ENCODE measurements at places on chromosomes 7 and 10.

DNA sequence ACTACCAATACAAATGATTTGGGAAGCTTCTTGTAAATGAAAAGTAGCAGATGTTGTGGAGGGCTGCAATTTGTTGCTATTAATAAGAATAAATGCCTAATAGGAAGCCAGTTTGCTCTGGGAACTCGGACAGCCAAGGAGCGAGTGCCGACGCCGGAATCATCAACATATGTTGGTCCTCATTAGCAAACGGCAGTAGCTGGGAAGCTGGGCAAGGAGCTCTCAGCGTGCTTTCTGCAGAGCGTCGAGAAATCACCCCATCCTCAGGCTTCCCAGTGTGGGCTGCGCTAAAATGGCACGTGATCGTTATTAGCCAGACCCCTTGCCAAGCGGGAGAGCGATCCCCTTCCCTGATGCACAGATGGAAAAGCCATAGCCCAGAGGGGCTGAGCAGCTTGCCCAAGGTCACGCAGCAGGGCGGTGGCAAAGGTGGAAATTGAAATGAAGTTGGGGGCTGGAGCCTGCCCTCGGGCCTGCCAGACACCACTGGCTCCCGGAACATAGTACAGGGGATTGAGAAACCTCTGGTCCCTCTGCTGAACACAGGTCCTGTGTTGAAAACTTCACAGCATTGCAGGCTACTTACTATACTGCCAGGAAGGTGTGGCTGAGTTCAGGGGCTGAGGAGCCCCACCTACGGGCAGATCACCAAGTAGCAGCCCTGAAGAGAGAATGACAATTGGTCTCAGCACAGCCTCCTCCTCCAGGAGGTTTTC lies 326.9 kb downstream of the PLXNA4 start:
- DNase-seq = no peak

DNA sequence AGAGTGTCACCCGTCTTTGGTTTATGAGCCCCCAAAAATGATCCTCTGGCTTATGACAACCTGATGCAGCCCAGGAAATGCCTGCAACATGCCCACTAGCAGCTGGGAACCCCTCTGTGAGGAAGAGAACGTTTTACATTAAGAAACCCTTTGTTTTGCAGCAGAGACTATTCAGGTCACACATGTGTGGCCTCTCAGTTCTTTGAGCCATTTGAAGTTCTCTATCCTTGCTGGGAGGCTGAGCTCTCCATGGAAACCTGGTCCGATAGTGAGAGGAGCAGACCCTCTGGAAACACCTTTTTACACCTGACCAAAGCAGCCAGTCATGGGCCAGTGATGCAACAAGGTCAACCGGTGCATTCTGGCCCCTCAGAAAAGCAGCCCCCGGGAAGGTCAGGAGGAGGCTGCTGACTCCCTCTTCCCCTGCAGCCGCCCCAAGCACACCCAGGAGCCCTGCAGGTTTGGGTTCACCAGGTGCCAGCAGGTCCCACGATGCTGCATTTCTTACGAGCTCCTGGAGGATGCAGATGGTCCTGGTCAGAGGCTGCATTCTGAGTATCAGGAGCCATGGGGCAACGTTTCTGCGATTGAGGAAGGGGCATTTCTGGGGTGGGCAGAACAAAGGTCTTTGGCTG lies 134.3 kb downstream of the ZMYND11 start:
- DNase-seq = no peak

DNA sequence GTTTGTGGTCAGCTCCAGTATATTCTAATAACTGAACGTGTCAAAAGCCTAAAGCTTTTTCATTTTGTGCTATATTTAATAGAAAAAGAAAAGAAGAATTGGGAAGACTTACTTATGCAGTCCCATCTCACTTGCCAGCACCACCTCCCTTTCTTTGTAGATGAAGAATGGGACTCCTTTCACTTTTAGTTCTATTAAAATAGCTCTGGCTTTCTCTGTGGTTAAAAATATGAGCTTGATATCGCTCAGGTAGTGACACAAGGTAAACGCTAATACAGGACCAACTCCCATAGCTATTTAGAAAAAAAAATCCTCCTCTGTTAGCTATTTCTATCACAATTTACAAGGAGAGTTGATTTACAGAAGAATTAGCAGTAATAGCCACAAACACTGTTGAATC lies 176.8 kb downstream of the PDE1C start:
- no peak for DNase-seq

DNA sequence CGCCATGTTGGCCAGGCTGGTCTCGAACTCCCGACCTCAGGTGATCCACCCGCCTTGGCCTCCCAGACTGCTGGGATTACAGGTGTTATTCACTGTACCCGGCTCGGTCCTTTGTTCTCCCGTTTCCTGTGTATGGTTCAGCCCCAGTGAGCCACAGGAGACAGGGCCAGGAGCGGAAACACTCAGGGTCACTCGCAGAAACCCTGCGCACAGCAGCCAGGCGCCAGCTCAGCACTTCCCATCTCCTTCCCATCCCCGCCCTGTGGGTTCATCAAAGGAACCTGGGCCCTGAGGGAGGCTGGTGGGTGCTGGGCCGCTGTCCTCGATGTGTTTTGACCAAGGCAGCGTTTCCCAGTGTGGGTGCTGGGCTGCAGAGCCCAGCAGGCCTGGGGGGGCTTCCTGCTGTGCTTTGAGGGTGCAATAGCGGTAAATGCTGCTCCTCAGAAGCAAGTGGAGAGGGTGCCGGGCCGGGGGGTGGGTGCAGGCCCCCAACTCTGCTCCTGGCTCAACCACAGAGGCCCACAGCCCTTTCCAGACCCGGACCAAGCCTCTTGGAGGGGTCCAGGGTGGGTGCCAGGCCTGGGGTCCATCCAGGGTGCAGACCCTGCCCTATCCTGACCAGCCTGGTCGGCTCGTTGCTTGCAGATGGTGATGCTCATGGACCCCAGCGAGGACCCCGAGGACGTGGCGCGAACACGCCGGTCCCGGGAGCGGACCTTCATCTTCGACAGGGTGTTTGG lies 15.3 kb upstream of the CHST12 start:
- no peak for DNase-seq

DNA sequence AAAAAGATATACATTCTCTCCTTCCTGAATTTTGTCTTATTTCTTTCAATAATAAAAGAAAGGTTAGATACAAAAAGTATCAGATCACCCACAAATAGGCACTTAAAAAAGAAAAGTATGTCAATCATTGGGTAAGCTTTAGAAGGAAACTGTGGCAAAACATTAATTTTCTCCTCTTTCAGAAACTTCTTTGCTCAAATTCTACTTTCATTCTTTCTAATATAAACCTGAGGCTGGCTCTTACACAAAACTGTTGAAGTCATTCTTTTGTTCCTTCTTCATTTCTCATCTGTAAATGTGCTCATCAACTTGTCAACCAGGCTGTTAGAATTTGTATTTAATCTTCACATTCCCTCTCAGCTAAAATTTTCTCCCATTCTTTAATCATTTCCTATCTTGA lies 124.6 kb downstream of the LRRN3 start:
- no peak for DNase-seq

GRCh38 chr7:81704595-81704994 lies 65.3 kb downstream of the HGF start:
- no peak for DNase-seq

- no peak for DNase-seq
Measured at GRCh38 chr10:1134156-1134555, 78.0 kb downstream of the WDR37 start.

GRCh38 chr7:32070406-32071360 lies at the start of gene PDE1C:
Gene PDE1C, minus strand, starts transcription at chr7:32070407.
- DNase-seq = no peak
